ENCODE measurements at places on chromosomes 7 and 10. TPM values are rescaled to one million over a fixed set of nuclear protein-coding genes. Genes with fewer than 3 reads are reported as not detected.

DNA sequence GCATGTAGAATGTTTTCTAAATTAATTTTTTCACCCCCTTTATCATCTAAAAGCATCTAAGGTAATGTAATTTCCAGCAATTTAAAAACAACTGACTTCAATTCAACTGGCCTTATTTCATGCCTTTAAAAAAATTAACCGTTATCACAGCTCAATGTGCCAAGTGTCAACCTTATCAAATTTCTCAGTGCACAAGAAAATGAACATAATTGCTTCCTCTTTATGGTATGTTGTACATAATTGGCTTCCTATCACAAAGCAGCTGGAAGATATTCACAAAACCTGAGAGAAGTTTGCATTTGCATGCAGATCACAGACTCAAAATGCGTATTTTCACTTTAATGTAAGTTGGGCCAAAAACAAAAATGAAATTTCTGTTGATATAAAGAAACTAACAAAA lies 966.4 kb downstream of the GRM8 start:
- no peaks in the 10 kb centered on the region for H3K27me3 ChIP-seq
- peak; percentile 3 for DNase-seq
- H3K27ac ChIP-seq: no peak overlapping the region
- no peaks in the 10 kb centered on the region for H3K4me1 ChIP-seq

DNA sequence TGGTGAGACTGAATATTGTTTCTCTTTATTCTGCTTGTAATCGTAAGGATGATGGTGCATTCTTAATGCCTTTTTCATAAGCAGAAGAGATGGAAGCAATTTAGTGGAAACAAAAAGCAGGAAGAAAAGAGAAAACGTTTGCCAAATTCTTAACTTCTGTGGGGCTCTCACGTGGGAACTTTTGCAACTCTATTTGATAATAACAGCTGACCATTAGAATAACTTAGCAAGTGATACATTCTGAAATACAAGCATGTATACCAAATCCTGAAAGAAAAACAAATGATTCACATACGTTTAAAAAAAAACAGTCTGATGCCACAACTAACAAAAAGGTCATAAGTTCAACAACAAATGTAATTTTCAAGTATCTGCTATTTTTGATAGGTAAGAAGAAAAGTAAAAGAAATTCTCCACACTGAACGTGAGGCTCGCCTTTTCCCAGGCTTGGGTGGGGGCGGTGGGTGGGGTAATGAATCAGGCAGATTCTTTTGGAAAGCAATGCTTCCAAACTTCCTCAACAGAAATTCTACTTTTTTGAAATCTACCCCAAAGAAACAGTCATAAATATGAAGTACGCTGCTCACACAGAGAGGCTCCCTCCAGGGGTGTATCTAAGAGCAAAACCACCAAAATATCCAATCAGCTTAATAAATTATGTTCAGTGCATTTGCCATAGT lies 446.2 kb upstream of the MGMT start:
- H3K36me3 ChIP-seq: no peaks in the 10 kb centered on the region
- no peak for DNase-seq
- H3K27ac ChIP-seq: no peak overlapping the region

DNA sequence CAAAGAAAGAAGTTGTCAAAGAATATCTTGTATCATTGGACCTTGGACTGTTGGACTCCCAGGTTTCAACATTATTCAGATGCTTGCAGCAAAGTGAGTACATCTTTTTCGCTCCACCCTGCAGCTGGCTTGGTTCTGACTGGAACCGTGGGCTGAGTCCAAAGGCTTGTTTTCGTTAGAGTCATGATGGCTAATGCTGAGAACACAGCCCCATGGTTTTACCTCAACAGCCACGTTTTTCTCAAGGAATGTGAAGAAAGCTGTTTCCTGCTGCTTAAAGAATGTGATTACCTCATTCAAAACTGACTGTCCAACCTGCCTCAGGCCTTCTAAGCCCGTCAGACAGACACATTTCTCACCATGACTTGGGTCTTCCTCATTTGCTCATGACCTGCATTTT lies 69.5 kb downstream of the STEAP1B start:
- H3K27me3 ChIP-seq: no peaks in the 10 kb centered on the region
- no peaks in the 10 kb centered on the region for H3K36me3 ChIP-seq
- no peak for DNase-seq
- no peak overlapping the region for H3K27ac ChIP-seq
- H3K4me3 ChIP-seq: no peak overlapping the region
- H3K4me1 ChIP-seq: peaks cover 12% of the 10 kb centered on the region

DNA sequence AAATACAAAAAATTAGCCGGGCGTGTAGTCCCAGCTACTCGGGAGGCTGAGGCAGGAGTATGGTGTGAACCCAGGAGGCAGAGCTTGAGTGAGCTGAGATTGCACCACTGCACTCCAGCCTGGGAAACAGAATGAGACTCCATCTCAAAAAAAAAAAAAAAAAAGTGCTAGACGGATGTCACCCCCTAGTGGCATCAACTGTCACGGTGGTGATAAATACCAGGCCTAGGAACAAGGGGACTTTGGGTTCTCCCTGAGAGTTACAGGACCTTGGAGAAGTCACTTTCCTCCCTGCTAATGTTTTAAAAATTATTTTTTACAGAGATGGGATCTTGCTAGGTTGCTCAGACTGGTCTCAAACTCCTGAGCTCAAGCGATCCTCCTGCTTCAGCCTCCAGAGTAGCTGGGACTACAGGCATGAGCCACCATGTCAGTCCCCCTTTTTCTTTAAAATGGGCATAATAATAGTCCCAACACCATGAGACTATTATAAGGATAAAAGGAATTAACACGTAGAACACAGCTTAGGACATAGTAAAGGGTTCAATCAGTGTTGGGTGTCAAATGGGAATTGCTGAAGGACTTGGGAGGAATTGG lies 2.6 kb upstream of the TMEM130 start:
- DNase-seq: peak; percentile 70
- H3K4me3 ChIP-seq: no peak overlapping the region
- H3K27me3 ChIP-seq: peaks cover 16% of the 10 kb centered on the region

DNA sequence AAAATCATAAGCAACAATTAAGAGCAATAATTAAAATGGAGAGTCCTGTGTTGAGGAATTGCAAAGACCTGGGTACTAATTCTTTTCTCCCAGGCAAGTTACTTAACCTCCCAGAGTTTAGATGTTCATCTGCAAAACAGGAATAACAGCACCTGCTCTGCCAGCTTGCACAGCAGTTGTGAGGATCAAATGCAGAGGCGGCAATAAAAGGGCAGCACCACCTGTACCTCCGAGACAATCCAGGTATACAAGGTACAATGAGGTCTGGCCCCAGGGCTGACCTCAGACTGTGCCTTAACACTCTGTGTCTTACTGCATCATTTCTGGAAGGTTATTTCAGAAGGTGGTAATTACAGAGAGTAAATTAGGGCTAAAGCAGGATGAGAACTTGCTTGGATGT lies 14.5 kb upstream of the FAM204A start:
- H3K36me3 ChIP-seq: no peaks in the 10 kb centered on the region
- no peak overlapping the region for H3K4me3 ChIP-seq
- no peak overlapping the region for H3K27ac ChIP-seq
- H3K27me3 ChIP-seq: peaks cover 24% of the 10 kb centered on the region
- DNase-seq: no peak

- no peak overlapping the region for H3K27ac ChIP-seq
- no peak overlapping the region for H3K4me3 ChIP-seq
- H3K36me3 ChIP-seq: no peaks in the 10 kb centered on the region
- DNase-seq: no peak
- H3K4me1 ChIP-seq: no peaks in the 10 kb centered on the region
These were observed 58.9 kb downstream of the PRKAR2B start for GRCh38 chr7:107103369-107103768.

DNA sequence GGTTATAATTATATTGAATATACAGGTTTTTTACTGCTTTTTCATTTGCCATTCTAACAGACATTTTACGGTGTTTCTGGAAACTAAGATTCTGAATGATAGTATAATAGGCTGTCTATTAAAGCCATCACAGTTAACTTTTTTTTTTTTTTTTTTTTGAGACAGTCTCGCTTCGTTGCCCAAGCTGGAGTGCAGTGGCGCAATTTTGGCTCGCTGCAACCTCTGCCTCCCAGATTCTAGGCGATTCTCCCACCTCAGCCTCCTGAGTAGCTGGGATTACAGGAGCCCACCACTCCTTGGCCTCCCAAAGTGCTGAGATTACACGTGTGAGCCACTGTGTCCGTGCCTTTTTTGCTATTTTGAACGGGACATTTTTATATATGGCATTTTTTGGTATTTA lies 4.4 kb downstream of the TDRD1 start:
- H3K4me1 ChIP-seq: no peaks in the 10 kb centered on the region
- H3K4me3 ChIP-seq: no peak overlapping the region
- H3K36me3 ChIP-seq: no peaks in the 10 kb centered on the region
- no peaks in the 10 kb centered on the region for H3K27me3 ChIP-seq

DNA sequence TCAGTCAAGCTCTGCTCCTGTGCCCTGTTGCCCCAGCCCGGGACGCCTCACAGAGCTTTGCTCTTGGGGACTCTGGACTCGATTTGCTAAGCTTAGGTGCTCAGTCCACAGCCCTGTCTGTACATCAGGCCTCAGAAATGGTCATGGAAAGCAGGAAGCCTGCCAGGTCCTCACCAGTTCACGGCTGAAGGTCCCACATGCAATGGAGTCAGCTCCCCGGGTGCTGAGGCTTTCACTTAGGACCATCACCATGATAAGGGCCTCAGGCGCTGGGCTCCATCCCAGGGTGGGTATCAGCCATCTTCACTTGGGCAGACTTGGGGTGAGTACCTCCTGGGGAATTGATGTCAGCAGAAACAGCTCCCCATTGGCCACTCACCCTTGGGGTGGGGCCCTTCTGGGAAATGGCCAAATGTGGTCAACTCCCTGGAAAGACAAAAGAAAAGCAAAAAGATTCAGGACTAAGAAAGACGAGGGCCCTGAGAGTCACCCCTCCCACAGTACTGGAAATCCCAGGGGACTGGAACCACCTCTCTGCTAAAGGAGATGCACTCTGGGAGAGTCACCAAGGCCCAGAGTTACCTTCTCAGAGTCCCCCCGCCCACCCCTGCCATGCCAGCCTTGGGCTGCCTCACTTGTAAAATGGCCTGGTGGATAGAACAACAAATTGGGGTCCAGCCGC lies 37.6 kb downstream of the FAM53B start:
- DNase-seq: no peak
- H3K27me3 ChIP-seq: no peaks in the 10 kb centered on the region
- H3K4me1 ChIP-seq: peaks cover 36% of the 10 kb centered on the region
- H3K4me3 ChIP-seq: no peak overlapping the region

GRCh38 chr7:41536873-41537665 lies 165.8 kb downstream of the INHBA start:
- H3K27ac ChIP-seq: no peak overlapping the region
- no peak for DNase-seq
- no peaks in the 10 kb centered on the region for H3K27me3 ChIP-seq
- no peaks in the 10 kb centered on the region for H3K36me3 ChIP-seq
- no peak overlapping the region for H3K4me3 ChIP-seq

DNA sequence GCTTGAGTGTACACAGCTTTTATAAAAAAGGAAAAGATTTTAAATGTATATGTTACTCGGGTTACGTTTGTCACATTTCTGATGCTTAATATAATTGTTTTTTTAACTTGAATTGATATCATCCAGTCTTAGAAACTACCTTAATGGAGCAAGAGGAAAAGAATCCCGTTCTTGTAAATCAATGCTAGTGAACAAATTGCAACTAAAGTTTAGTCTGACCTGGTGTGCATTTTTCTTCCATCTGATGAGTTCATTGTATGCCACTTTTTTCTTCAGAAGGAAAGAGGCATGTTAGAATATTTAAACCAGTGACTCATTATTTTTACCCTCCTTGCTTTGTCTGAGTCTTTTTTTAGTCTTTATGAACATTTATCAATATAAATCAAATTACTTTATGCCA lies 34.7 kb downstream of the NET1 start:
- H3K27ac ChIP-seq: peak overlapping the region; percentile 59
- no peaks in the 10 kb centered on the region for H3K27me3 ChIP-seq
- peaks cover 16% of the 10 kb centered on the region for H3K4me1 ChIP-seq
- DNase-seq: no peak

DNA sequence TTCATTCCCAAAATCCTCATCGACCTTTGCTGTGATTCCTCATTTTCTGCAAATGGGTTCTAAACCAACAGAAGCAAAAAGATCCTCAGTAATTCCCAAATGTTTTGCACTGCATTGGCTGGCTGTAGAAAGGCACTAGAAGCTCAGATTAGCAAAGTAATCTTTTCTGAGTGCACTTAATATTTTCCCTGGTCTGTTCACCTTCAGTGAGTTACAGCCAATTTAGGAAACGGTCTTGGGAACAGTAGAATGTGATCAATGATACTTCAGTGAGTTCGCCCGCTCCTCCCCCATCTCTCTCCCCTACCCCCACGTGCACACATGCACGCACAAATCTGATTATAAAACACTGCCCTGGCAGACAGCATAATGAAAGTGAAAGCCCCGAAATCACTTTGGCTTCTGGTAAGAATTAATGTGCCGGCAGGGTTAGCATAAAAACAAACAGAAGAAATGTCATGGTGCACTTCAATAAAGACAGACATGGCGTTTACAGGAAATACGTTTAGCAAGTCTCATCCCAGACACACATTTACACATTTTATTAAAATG lies 201.3 kb upstream of the CDCA7L start:
- H3K4me3 ChIP-seq: peak overlapping the region; percentile 20
- DNase-seq: peak; percentile 84
- H3K27ac ChIP-seq: peak overlapping the region; percentile 39
- H3K27me3 ChIP-seq: no peaks in the 10 kb centered on the region
- H3K36me3 ChIP-seq: no peaks in the 10 kb centered on the region

- H3K27me3 ChIP-seq: no peaks in the 10 kb centered on the region
- H3K4me1 ChIP-seq: no peaks in the 10 kb centered on the region
- no peak for DNase-seq
- no peak overlapping the region for H3K27ac ChIP-seq
These were observed 443.7 kb upstream of the GRM3 start for GRCh38 chr7:86199881-86200614.

DNA sequence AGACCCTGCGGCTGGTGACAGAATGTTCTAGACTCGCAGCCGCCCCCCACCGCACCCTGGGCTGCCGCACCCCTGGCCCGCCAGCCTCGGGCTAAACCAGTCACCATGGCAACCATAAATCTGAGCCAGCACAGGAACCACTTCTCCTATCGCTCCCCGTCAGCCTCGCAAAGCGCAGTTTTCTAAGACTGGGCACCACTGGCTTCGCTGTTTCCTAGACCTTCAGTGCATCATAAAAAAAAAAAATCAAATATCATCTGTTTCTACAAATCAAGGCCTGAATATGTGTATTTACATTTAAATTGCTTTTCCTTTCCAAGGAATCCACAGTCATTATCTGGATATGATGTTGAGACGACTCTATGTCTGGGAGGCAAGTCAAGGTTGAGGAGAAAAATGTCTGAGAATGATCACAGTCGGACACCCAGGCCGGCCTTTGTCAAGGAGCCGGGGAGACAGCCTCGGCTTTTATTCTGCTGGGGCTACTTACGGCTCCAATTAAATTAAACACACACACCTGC lies 99.9 kb downstream of the PTPRN2 start:
- no peaks in the 10 kb centered on the region for H3K4me1 ChIP-seq
- peaks cover 12% of the 10 kb centered on the region for H3K27me3 ChIP-seq
- H3K27ac ChIP-seq: no peak overlapping the region
- DNase-seq: no peak

The IL15RA gene
- total RNA-seq: 1.7 TPM

The RTKN2 gene
- 21.9 TPM for total RNA-seq

The TMEM229A gene
- total RNA-seq: 22.2 TPM

The GPNMB gene
- 1.0 TPM for total RNA-seq

The SAP25 gene
- total RNA-seq: 2.8 TPM

The FOXI2 gene
- total RNA-seq: not detected

The NKX1-2 gene
- total RNA-seq: not detected
